ENCODE measurements at places on chromosomes 1 and 21. TPM values are rescaled to one million over a fixed set of nuclear protein-coding genes. Genes with fewer than 3 reads are reported as not detected.
A peak's percentile ranks its signal among the peaks of the same experiment; 100 is the strongest.

- peaks cover 3% of the 10 kb centered on the region for H3K4me1 ChIP-seq
- no peak overlapping the region for H3K4me3 ChIP-seq
- peak overlapping the region; percentile 93 for H3K27ac ChIP-seq
- H3K27me3 ChIP-seq, result no peaks in the 10 kb centered on the region
Measured at GRCh38 chr1:212637902-212638301, 29.3 kb downstream of the ATF3 start.

- no peak for DNase-seq
- no peak overlapping the region for H3K27ac ChIP-seq
- H3K4me3 ChIP-seq, result no peak overlapping the region
- H3K36me3 ChIP-seq, result no peaks in the 10 kb centered on the region
- no peaks in the 10 kb centered on the region for H3K4me1 ChIP-seq
Measured at GRCh38 chr1:3581296-3582036, 29.8 kb downstream of the MEGF6 start.

GRCh38 chr1:6218375-6219164, 12.7 kb downstream of the RNF207 start:
- no peaks in the 10 kb centered on the region for H3K4me1 ChIP-seq
- peak; percentile 77 for DNase-seq
- no peak overlapping the region for H3K4me3 ChIP-seq
- H3K27me3 ChIP-seq, result no peaks in the 10 kb centered on the region

DNA sequence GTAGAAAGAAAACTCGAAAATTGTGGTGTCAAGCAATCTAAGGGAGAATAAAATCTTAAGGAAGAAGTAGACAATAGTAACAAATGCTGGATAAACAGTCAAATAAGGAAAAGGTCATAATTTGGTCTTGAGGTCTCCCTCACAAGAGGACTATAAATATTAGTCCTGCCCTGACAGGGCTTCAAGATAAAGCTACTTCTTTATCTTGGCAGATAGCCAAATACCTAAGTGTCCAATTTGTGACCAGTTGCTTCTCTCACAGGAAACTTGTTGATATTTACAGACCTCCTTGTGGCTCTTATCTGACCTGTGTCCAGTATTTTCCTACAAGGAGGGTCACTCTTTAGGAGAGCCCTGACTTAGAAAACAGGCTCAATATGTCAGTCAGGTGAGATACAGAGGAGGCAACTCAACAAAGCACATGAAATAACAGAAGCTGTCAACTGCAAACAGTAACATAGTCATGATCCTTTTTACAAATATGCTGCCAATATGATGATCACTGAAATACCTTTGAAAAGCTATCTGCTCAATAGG, 88.8 kb downstream of the TNNI3K start:
- H3K36me3 ChIP-seq, result no peaks in the 10 kb centered on the region
- H3K4me3 ChIP-seq, result no peak overlapping the region
- no peak overlapping the region for H3K27ac ChIP-seq
- no peaks in the 10 kb centered on the region for H3K4me1 ChIP-seq
- H3K27me3 ChIP-seq, result no peaks in the 10 kb centered on the region

GRCh38 chr1:219067350-219067712, 106.3 kb upstream of the LYPLAL1 start:
- H3K27ac ChIP-seq, result no peak overlapping the region
- no peak overlapping the region for H3K4me3 ChIP-seq
- H3K36me3 ChIP-seq, result no peaks in the 10 kb centered on the region
- H3K27me3 ChIP-seq, result no peaks in the 10 kb centered on the region
- H3K4me1 ChIP-seq, result no peaks in the 10 kb centered on the region

GRCh38 chr1:206734499-206735142, 36.0 kb upstream of the IL19 start:
- no peak overlapping the region for H3K27ac ChIP-seq
- H3K36me3 ChIP-seq, result peaks cover 20% of the 10 kb centered on the region
- H3K4me1 ChIP-seq, result no peaks in the 10 kb centered on the region

DNA sequence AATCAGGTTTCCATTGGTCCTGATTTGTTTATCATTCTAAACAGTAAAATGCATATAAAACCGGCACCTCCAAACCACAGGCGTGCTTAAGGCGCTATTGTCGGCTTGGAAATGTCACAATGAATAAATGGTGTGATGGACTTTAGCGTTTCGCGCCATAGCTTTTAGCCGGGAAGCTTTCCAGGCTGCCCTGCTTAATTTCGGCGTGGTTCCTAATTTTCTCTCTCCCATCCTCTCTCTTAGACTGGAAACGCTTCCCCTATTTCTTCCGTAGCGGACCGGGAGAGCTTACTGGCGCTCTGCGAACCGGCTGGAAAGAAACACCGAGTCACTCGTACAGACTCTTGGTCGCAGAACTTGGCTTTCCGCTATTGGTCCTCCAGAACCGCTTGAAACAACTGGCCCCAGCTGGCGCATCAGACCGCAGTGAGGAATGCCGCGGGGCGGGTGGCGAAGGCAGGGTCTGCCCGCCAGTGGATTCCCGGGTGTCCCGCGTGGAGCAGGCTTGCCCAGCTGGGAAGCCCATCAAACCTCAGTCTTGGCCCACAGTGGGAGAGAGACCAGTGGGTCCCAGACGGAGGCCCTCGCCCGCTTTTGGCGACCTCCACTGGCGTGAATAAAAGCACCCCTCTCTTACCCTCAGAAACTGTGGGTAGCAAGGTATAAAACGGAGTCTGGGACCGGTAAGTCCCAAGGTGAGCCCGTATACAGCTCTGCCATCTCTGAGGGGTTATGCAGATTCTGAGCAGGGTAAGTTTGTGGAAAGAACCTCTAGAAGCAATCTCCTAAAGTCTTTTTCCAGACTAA, 4.0 kb upstream of the LHX8 start:
- peaks cover 99% of the 10 kb centered on the region for H3K27me3 ChIP-seq

- no peaks in the 10 kb centered on the region for H3K4me1 ChIP-seq
- no peaks in the 10 kb centered on the region for H3K36me3 ChIP-seq
- no peaks in the 10 kb centered on the region for H3K27me3 ChIP-seq
- DNase-seq, result no peak
- H3K27ac ChIP-seq, result no peak overlapping the region
- no peak overlapping the region for H3K4me3 ChIP-seq
Measured at GRCh38 chr1:229815961-229816360, 189.9 kb downstream of the URB2 start.

- no peaks in the 10 kb centered on the region for H3K4me1 ChIP-seq
- no peaks in the 10 kb centered on the region for H3K36me3 ChIP-seq
- no peaks in the 10 kb centered on the region for H3K27me3 ChIP-seq
- H3K4me3 ChIP-seq, result no peak overlapping the region
- H3K27ac ChIP-seq, result peak overlapping the region; percentile 66
Measured at GRCh38 chr1:202589190-202589930, 120.9 kb downstream of the SYT2 start.

- no peaks in the 10 kb centered on the region for H3K27me3 ChIP-seq
- H3K4me1 ChIP-seq, result no peaks in the 10 kb centered on the region
- H3K27ac ChIP-seq, result no peak overlapping the region
- H3K36me3 ChIP-seq, result no peaks in the 10 kb centered on the region
Measured at GRCh38 chr1:77385551-77385950, 103.7 kb downstream of the AK5 start.

- DNase-seq, result no peak
- H3K27me3 ChIP-seq, result peaks cover 32% of the 10 kb centered on the region
- peak within 1 kb of the TSS; percentile 20 for H3K4me3 ChIP-seq
- no peak within 1 kb of the TSS for H3K27ac ChIP-seq
Measured at GRCh38 chr21:29939924-29940275, at the start of gene GRIK1. TSS of gene GRIK1 (minus strand) at chr21:29939996.

GRCh38 chr21:34100790-34101189, 27.4 kb downstream of the MRPS6 start:
- H3K4me3 ChIP-seq, result no peak overlapping the region
- peaks cover 4% of the 10 kb centered on the region for H3K36me3 ChIP-seq
- DNase-seq, result no peak
- H3K27ac ChIP-seq, result no peak overlapping the region

Gene CCDC17
- 1.5 TPM for polyA plus RNA-seq

Gene DEDD
- 31.8 TPM for polyA plus RNA-seq

- no peak overlapping the region for H3K27ac ChIP-seq
- H3K4me3 ChIP-seq, result no peak overlapping the region
- H3K36me3 ChIP-seq, result peaks cover 7% of the 10 kb centered on the region
Measured at GRCh38 chr1:67710417-67710816, 25.4 kb downstream of the GADD45A start.

Data from small intestine (tissue), 16 donors.